ENCODE measurements at places on chromosomes 7 and 10.

DNA sequence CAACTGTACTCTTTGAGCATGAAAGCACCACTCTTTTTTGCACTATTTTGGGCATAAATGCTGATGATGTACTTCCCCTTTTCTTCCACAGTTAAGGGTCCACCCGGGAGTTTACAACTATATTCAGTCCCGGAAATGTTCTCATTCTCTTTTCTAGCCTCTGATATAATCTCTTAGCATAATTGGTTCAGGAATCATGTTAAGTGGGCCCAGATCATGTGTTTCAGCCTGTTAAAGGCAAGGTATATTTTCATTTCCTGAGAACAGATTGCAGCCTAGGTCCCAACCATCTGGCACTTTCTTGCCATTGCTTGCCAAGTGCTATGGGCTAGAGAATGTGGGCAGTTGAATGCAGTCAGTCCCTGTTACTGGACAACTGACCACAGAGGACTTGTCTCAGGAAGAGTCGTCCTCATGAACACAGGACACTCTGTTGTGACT lies 111.4 kb upstream of the GLCCI1 start:
- no peak for DNase-seq

- DNase-seq: no peak
These were observed 226.3 kb upstream of the NPVF start for GRCh38 chr7:25454562-25455041.

- no peak for DNase-seq
These were observed 7.3 kb downstream of the RNF216 start for GRCh38 chr7:5774136-5774535.

DNA sequence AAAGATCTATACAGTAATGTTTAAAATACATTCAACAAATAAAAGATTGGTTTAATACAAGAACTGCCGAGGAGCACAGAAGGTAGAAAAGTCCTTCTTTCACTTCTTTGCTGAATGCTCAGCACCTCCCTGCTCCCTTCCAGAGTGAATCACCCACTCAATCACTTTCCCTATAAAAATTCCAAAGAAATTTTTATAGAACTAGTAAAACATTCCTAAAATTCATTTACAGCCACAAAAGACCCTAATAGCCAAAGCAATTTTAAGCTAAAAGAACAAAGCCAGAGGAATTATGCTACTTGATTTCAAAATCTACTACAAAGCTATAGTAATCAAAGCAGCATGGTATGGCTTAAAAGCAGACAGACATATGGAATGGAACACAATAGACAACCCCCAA lies 320.9 kb downstream of the PCLO start:
- peak; percentile 4 for DNase-seq

DNA sequence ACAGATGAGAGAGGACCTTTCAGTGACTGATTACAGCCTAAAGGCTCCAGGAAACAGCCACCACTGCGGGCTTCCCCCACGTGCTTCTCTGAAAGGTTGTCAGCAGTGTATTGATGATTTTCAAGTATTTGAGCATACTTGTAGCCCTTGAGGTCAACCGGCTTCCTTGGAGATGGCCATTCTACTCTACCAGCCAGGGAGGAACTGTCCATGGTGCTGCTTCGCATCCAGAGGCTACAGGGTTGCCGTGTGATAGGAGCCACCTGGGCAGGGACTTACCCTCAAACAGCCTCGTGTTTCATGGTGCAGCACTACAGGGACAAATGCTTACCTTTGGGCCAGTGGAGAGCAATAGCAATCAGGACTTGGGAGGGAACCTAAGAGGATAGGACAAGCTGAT lies 179.5 kb downstream of the DPP6 start:
- DNase-seq: no peak

DNA sequence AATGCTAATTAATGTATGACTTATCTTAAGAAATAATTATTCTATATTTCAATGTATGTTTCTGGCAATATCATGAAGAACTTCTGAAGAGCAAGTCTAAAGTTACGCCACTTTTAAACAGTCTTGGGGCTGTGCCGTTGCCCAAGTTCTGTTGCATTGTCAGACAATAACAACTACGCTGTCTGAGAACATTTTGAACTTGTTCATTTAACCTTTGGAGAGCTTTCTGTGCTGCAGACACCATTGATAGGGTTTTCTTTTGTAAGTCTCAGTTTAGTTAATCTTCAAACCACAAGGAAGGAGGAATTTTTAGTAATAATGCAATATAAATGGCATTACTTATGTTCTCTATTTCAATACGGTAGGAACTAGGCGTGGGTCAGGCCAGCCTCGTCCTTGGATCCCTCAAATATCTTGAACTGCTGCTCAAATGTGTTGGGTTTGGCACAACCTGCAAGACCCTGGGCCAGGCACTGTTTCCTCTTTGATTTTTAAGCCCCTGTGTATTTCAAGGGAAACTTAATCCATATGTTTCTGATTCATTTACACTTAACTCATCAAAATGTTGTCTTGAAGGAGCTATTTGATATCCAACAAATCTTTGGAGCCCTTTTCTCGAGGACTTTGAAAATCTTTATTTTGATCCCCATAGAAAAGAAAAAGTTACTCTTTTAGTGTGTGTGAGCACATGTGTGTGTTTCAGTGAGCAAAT lies 215.5 kb downstream of the INHBA start:
- DNase-seq: no peak

GRCh38 chr10:123134915-123135414 lies 805 bp upstream of the HMX3 start:
- DNase-seq: no peak

GRCh38 chr10:76723844-76724243 lies 913.8 kb downstream of the KCNMA1 start:
- DNase-seq: no peak

DNA sequence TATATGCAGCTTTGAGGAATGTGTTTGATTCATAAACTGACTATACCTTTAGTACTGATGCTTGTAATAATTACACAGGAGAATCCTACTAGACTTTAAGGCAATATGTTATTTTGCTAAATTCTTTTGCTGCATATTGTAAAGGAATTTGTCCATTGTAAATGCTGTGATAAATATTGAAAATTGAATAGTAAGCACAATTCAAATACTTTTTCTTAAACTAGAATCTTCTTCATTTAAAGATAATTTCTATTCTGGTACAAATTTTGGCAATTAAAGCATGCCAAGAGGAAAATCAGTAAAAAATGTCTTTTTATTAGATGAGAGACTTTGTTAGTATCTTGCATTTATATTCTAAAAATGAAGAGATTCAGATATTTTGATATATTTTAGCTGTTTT lies 45.4 kb downstream of the SMNDC1 start:
- DNase-seq: no peak

DNA sequence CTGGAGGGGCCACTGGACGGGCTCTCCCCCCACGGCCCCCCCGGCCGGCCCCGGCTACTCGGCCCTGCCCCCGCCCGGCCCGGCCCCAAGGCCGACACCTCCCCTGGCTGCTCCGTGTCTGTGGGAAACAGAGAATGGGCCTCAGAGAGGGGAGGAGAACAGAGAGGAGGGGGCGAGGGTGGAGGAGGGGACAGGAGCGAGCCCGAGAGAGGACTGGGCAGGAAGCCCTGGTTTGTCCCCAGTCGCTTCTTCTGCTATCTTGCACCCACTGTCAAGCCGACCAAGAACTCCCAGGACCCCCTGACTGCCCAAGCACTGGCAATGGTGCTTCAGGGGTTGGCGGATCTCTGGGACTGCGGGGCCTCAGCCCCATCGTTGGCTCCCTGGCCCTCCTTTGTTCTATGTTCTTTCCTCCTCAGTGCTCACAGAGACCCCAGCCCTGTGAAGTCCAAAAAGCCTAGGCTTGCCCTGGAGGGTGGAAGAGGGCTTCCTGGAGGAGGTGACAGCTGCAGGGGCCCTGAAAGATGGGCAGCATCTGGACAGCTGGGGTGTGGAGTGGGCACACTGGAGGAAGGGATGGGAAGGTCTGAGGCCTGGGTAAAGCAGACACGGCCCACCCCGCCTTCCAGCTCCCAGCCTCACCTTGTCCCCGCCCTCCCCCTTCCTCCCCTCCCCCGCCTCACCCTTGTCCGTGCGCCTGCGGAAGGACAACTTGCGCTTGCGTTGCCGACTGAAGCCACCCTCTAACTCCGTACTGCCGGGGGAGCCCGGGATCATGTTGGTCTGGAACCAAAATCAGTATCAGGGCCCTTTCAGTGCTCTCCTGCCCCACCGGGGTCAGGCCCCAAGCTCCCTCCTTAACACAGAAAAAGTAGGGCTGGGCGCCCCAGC lies 30.1 kb downstream of the KCNH2 start:
- DNase-seq: no peak

GRCh38 chr10:133616371-133617130 lies 10.0 kb downstream of the FRG2B start:
- no peak for DNase-seq

GRCh38 chr10:102401342-102401654 lies 5.8 kb downstream of the NFKB2 start:
- no peak for DNase-seq

- no peak for DNase-seq
These were observed 35.1 kb upstream of the ZNF273 start for GRCh38 chr7:64867863-64868440.

DNA sequence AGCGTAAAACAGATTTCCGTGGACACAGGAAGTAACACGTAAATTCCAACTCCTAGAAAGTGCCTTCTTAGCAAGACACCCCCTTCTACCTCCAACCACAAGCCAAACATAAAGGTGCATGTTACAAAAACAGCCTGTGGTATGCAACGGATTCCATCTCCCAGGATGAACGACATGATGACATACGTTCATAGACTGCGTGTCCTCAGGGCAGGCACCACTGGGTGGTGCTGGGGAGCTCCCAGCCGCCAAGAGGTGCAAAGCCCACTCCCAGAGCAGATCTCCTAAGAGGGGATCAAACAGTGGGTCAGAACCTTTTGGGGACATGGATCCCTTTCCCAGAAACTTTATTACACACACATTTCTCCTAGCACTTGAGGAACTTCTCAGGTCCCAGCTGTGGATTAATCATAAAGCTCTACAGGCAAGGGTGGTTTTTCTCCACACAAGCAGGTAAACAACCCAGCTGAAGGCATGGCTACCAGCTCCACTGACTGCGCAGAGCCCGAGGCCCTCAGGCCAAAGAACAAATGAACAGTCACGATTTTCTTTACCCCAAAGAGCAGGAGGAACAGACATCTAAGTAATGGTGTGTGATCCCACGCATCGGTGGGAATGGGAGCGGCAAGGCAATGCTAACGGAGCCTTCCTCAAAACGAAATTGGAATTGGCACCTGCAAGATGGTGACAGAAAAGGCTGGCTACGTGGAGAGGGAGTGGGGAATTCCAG lies 13.8 kb downstream of the PSAP start:
- DNase-seq: no peak

Data from GM04504 (cell line).